HFFc6 (cell line): ENCODE measurements at places on chromosomes 2 and 18. TPM values are rescaled to one million over a fixed set of nuclear protein-coding genes. Genes with fewer than 3 reads are reported as not detected.

DNA sequence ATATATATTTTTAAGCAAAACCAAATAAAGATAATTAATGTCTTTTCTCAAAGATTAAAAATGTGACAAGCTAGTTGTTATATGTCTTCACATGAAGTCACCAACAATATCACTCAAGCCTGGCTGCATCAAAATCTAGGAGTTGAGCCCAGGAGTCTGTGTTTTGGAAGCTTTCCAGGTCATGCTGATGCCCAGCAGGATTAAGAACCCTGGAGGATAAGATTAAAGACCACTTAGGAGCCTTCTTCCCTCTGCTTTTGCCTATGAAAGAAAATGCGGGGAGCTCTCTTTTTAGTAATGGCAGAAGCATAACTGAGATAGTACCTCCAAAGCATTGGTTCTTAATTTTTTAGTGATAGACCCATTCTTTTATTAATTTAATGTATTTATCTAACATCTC, 157.4 kb downstream of the ASXL3 start:
- no peaks in the 10 kb centered on the region for H3K4me1 ChIP-seq
- H3K27ac ChIP-seq, result no peak overlapping the region
- no peaks in the 10 kb centered on the region for H3K27me3 ChIP-seq
- H3K4me3 ChIP-seq, result no peak overlapping the region
- H3K36me3 ChIP-seq, result 0 out of 2 replicates have a peak, but pooled peaks cover 5% of the 10 kb centered on the region

- peaks cover 53% of the 10 kb centered on the region for H3K4me1 ChIP-seq
- H3K4me3 ChIP-seq, result no peak overlapping the region
- no peaks in the 10 kb centered on the region for H3K36me3 ChIP-seq
- H3K27ac ChIP-seq, result no peak overlapping the region
- DNase-seq, result no peak
- peaks cover under 1% of the 10 kb centered on the region for H3K27me3 ChIP-seq
These were observed 50.3 kb downstream of the SETBP1 start for GRCh38 chr18:44730803-44731529.

GRCh38 chr2:232483923-232484627, 3.6 kb downstream of the ECEL1 start:
- H3K27ac ChIP-seq, result no peak overlapping the region
- H3K4me1 ChIP-seq, result no peaks in the 10 kb centered on the region
- H3K4me3 ChIP-seq, result no peak overlapping the region
- H3K27me3 ChIP-seq, result peaks cover 32% of the 10 kb centered on the region
- DNase-seq, result no peak

The CNDP1 gene
- total RNA-seq, result not detected in 3 replicates

- DNase-seq, result no peak
- no peak overlapping the region for H3K27ac ChIP-seq
- no peaks in the 10 kb centered on the region for H3K36me3 ChIP-seq
- H3K27me3 ChIP-seq, result peaks cover 32% of the 10 kb centered on the region
These were observed 59.9 kb upstream of the LRPPRC start for GRCh38 chr2:44055664-44056063.

DNA sequence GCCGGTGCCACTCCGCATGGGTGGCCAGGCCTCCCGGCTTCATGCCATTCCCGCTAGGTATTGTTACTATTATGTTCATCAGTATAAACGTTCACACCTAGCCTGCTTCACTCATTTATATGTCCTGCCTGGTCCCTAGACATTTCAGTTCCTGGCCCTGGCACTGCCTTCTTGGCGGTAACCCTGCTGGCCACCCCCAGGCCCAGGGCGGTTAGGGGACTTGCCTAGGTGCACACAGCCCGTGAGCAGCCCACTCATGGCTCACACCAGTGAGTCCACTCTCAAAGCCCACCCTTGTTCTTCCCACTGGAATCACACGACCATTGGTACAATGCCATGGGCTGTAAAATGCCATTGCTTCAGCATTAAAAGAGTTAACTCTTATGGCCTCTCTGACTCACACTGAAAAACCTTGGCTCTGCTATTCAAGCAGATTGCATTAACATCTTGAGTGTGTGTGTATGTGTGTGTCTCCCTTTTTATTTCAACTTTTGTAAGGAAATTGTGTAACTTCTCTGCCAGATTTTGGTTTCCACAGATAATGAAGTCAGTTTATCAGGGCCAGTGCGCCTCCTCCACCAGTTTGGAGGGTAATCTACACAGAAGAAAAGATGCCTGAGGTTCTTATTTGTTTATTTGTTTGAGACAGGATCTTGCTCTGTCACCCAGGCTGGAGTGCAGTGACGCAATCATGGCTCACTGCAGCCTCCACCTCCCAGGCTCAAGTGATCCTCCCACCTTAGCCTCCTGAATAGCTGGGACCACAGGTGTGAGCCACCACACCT, 74.2 kb downstream of the RAB31 start:
- H3K27me3 ChIP-seq, result no peaks in the 10 kb centered on the region
- H3K4me3 ChIP-seq, result no peak overlapping the region
- H3K27ac ChIP-seq, result peak overlapping the region; percentile 67
- H3K4me1 ChIP-seq, result peaks cover 27% of the 10 kb centered on the region
- DNase-seq, result peak; percentile 81

GRCh38 chr18:74499633-74500032, 3.5 kb downstream of the CNDP2 start:
- H3K4me1 ChIP-seq, result peaks cover 28% of the 10 kb centered on the region
- peaks cover 4% of the 10 kb centered on the region for H3K27me3 ChIP-seq

DNA sequence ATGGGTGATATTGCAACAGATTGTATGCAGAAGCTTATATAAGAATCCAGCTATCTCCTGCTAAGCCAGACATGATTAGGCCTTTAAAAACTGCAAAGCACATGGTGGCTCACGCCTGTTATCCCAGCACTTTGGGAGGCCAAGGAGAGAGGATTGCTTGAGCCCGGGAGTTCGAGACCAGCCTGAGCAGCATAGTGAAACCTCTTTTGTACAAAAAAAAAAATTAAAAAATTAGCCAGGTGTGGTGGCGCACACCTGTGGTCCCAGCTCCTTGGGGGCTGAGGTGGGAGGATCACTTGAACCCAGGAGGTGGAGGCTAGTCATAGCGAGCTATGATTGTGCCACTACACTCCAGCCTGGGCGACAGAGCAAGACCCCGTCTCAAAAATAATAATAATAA, 204.6 kb downstream of the TNS1 start:
- H3K4me1 ChIP-seq, result peaks cover 9% of the 10 kb centered on the region
- 0 out of 2 replicates have a peak, but pooled peaks cover 10% of the 10 kb centered on the region for H3K36me3 ChIP-seq
- no peak overlapping the region for H3K4me3 ChIP-seq
- peaks cover 11% of the 10 kb centered on the region for H3K27me3 ChIP-seq

GRCh38 chr2:198807131-198807530, 650.6 kb downstream of the SATB2 start:
- H3K27me3 ChIP-seq, result no peaks in the 10 kb centered on the region
- DNase-seq, result no peak
- no peak overlapping the region for H3K27ac ChIP-seq
- H3K4me3 ChIP-seq, result no peak overlapping the region
- no peaks in the 10 kb centered on the region for H3K36me3 ChIP-seq
